Lung (tissue), 17 donors: ENCODE measurements at places on chromosomes 4 and X. TPM values are rescaled to one million over a fixed set of nuclear protein-coding genes. Genes with fewer than 3 reads are reported as not detected.

DNA sequence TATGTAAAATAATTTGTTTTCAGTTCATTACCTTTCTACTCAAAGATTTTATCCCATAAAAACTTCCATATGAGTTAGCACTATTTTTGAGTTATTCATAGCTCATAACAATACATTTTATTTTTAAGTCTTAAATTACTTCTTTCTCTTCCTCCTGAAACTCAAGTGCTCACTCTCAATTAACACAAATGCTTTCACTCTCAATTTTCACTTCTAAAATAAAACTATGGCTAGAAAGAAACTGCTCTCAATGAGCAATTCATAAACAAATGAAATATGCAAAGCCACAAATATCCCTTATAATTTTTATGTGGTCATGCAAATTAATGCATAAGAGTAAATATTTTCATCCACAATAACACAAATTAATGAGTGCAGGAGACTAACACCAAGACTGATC, 38.8 kb downstream of the MAML3 start:
- H3K4me3 ChIP-seq = no peak overlapping the region
- H3K27ac ChIP-seq = no peak overlapping the region
- no peak for DNase-seq
- H3K36me3 ChIP-seq = no peaks in the 10 kb centered on the region
- H3K4me1 ChIP-seq = no peaks in the 10 kb centered on the region
- no peaks in the 10 kb centered on the region for H3K27me3 ChIP-seq

- H3K27me3 ChIP-seq = peaks cover 26% of the 10 kb centered on the region
- peaks cover 3% of the 10 kb centered on the region for H3K36me3 ChIP-seq
- peak; percentile 86 for DNase-seq
- peak within 1 kb of the TSS; percentile 97 for H3K27ac ChIP-seq
Observed at GRCh38 chrX:47232803-47233332, at the start of gene USP11. TSS of gene USP11 (plus strand) at chrX:47233009. CDS start at chrX:47233044, 35 bp downstream.

DNA sequence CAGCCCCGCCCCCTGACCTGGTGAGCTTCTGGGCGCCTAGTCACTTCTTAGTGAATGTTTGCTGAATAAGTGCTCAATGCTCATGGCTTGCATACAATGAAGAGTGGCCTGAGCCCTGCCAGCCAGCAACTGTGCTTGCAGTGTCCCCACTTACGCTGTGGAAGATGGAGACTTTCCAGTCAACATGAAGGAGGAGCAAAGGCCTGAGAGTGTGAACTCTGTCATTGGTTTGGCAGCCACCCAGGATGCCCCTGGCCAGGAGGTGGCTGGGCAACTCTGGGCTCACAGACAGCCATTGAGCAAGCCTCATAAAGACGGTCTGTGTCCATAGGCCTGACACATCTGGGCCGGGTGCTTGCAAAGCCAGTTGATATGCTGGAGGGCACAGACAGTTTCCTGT, 72.1 kb upstream of the MAMLD1 start:
- no peak for DNase-seq
- no peak overlapping the region for H3K27ac ChIP-seq

- DNase-seq = no peak
- no peaks in the 10 kb centered on the region for H3K36me3 ChIP-seq
- peaks cover 23% of the 10 kb centered on the region for H3K4me1 ChIP-seq
- no peaks in the 10 kb centered on the region for H3K27me3 ChIP-seq
Observed at GRCh38 chr4:147790412-147790811, 58.5 kb downstream of the ARHGAP10 start.

DNA sequence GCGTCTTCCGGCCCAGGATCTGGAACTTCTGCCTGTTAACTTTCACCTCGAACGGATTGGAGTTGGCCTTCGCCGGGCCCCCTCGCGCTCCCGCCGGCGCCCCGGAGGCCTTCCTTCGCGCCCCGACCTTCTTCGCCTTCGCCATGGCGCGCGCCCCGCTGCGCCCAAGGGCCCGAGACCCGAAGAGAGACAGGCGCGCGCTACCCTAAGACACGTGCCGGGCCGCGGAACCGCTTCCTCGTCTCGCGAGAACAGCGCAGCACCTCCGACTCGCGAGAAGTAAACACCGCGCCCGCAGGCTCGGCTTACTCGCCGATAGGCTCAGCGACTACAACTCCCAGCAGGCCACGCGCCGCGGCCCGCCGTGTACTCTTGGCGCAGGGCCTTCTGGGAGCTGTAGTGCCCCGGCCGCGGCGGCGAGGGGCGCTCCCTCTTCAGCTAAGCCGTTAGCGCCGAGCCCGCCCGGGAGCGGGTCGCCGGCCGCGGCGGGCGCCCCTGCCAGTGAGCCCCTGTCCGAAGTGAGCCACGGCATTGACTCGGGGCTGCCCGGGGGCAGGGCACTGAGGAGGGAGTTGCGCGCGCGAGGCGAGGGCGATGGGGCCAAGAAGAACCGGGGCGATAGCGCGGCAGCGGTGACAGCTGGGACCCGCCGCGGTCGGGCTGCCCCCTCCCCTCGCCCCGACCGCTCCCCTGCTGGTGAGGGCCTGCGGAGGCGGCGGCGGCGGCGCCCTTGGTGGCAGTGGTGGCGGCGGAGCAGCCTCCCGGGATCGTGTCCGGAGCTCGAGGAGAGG, at the start of the genes GRK4 and NOP14:
TSS of gene GRK4 (plus strand) at position 397 of the 791 bp plus-strand sequence. CDS start 500 bp downstream, outside the sequence.
TSS of gene NOP14 (minus strand) at position 232 of the 791 bp plus-strand sequence. CDS start at position 145, 87 bp downstream.
- no peaks in the 10 kb centered on the region for H3K27me3 ChIP-seq
- peak within 1 kb of the TSS; percentile 94 for H3K4me3 ChIP-seq
- peak; percentile 99 for DNase-seq
- no peaks in the 10 kb centered on the region for H3K4me1 ChIP-seq
- H3K36me3 ChIP-seq = no peaks in the 10 kb centered on the region

DNA sequence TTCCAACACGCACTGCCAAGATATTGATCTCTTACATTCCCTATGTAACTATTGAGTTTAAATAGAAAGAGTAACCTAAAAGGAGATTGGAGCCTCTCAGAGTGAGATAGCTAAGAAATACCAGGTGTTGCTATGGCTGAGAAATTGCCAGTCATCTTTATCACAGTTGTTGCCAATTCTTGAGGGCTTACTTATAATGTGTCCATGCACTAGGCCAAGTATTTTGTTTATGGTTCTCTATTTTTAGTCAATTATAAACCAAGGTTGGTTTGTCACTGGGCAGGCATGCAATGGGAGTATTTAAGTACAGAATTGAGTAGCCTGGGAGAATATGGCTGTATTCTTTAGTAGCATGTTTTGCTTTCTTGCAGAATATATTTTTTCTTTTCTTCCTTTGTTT, 201.6 kb downstream of the TEX13A start:
- H3K36me3 ChIP-seq = no peaks in the 10 kb centered on the region
- H3K27ac ChIP-seq = no peak overlapping the region
- no peak for DNase-seq

- no peaks in the 10 kb centered on the region for H3K36me3 ChIP-seq
- no peaks in the 10 kb centered on the region for H3K4me1 ChIP-seq
- no peaks in the 10 kb centered on the region for H3K27me3 ChIP-seq
- H3K27ac ChIP-seq = no peak overlapping the region
- DNase-seq = no peak
Observed at GRCh38 chr4:173666-174314, 49.5 kb downstream of the ZNF718 start.

The SUPT20HL2 gene
- not detected for total RNA-seq
